ENCODE measurements at places on chromosomes 6 and 20.

DNA sequence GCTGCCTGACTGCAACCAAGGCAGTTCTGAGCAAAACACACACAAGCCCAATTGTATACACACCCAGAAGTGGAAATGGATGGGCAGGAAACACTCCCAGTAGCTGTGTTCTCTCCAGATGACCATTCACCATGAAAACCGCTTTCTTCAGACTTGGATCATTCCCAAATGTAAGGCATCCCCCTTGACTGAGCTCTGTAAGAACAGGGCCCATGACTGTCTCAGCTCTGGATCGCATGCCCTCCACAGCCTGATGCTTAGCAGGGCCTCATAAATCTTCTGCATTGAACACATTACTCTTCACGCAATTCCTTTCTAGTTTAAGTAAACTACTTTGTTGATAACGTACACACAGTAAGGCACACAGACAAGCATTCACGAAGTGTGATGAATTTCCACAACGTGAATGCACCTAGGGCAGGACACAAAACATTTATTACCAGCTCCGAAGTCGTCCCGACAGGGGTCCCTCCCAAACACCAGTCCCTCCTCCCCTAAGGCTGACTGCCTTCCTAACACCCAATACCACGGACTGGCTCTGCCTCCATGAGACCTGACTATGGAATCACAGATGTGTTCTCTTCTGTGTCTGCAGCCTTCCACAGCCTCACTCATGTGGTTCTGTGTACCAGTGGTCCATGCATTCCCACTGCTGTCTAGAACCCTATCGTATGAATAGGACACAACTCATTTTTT is 31.7 kb downstream of the BMP7 start:
- no peak for DNase-seq

- no peak for DNase-seq
Observed at GRCh38 chr6:110746680-110747079, 68.6 kb downstream of the CDK19 start.

GRCh38 chr20:59004763-59005522 is 2.1 kb downstream of the CTSZ start:
- DNase-seq = no peak

DNA sequence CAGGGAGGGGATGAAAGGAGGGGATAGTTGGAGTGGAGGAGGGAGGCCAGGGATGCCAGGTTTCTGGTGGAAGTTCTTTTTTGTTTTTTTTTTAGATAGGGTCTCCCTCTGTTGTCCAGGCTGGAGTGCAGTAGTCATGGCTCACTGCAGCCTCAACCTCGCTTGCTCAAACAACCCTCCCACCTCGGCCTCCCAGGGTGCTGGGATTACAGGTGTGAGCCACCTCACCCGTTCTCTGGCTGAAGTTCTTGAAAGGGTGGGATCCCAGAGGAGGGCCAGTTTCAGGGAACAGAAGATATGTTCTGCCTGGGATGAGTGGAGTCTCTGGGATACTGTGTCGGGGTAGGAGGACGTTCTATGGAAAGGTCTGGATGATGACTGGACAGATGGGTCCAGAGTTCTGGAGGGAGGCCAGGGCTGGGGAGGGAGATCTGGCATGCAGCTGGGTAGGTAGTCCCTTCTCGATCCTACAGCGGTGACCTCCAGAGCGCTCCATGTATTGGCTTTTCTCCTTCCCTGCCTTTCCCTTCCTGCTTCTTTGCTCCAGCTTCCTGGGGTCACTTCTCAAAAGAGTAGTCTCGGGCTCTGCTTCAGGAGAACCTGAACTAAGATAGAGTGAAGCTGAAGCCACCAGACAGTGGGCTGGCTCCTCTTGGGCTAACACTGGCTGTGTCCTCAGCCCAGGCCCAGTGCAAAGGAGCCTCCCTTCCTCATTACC is 12.7 kb upstream of the SRC start:
- DNase-seq = no peak

GRCh38 chr20:17493173-17493572 is 38.0 kb downstream of the BFSP1 start:
- DNase-seq = no peak

- no peak for DNase-seq
Observed at GRCh38 chr6:167338541-167339117, 13.7 kb downstream of the TTLL2 start.

- DNase-seq = peak; percentile 39
Observed at GRCh38 chr6:157607317-157608109, 215.5 kb upstream of the SNX9 start.

DNA sequence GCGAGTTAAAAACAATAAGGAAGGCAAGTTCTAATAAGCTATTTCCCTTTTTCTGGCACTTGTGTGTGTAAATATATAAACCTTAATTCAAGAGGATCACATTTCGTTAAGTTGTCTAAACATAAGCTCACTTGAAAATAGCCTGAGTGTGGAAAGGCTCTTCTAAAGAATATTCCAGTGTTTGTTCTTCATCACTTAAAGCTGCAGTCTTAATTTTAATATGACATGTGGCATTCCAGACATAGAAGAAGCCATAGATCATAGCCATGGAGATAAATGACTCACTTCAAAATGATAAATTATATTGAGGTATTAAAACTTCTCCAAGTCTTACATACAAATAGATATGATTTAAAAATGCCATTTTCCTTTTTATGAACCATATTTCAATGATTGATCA is 42.1 kb downstream of the IYD start:
- DNase-seq = peak; percentile 39

Measured in choroid plexus epithelial cell (primary cell).